Sigmoid colon (tissue), 7 donors: ENCODE measurements at places on chromosomes 12 and 14. TPM values are rescaled to one million over a fixed set of nuclear protein-coding genes. Genes with fewer than 3 reads are reported as not detected.

DNA sequence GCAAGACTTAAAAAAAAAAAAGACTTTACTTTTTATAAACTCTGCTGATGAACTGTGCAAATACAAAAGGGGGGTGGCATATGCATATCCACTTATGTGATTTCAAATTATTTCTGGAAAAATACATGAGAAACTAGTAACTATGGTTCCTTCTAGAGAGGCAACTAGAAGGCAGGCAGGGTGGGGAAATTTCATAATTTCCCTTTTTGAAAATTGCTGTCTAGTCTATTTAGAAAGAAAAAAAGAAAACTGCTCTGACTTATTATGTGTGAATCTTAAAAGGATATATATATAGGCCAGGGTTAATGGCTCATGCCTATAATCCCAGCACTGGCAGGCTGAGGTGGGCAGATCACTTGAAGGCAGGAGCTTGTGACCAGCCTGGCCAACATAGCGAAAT is 42.3 kb downstream of the ANAPC7 start:
- no peak for DNase-seq

DNA sequence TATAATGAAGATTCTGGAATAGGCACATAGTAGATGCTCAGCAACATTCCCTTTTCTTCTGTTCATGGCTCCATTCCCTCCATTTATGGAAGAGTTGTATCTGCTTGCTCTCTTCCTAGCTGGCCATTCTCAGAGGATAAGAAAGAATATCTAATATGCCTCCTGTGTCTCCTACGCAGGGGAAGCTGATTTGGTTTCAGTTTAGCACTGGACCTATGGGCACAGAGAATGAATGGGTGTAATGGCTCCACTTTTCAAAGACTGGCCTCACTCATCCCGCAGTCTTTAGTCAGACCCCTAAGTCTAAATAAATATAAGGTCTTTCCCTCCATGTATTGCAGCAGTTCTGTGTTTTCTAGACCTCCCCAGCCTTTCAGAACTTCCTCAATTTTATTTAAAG is 2.0 kb downstream of the PKP2 start:
- DNase-seq: no peak

The CPNE8 gene
- total RNA-seq: 18.5 TPM

The RTL1 gene
- total RNA-seq: not detected
